ENCODE measurements at places on chromosomes 7 and 10.

GRCh38 chr7:27329909-27330308 is 87.3 kb downstream of the EVX1 start:
- peak; percentile 18 for DNase-seq

- no peak for DNase-seq
Measured at GRCh38 chr10:104281694-104282093, 12.7 kb downstream of the GSTO2 start.

DNA sequence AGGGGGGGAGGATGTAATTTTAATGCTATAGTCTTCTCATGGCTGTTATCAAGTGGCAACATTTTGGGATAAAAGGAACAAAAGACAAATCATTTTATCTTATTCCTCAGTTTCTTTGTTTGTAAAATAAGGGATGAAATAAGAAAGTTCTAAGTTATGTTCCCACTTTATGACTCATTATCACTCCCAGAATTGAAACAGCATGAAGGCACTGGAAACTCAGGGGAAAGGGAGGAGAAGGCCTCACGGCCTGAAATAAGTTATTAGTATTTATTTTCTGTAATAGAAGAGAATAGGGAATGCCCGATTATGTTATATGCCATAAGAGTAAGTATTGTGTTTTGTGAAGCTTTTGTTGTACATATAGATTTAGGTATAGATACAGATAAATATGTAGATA is 85.0 kb upstream of the NAMPT start:
- peak; percentile 35 for DNase-seq

DNA sequence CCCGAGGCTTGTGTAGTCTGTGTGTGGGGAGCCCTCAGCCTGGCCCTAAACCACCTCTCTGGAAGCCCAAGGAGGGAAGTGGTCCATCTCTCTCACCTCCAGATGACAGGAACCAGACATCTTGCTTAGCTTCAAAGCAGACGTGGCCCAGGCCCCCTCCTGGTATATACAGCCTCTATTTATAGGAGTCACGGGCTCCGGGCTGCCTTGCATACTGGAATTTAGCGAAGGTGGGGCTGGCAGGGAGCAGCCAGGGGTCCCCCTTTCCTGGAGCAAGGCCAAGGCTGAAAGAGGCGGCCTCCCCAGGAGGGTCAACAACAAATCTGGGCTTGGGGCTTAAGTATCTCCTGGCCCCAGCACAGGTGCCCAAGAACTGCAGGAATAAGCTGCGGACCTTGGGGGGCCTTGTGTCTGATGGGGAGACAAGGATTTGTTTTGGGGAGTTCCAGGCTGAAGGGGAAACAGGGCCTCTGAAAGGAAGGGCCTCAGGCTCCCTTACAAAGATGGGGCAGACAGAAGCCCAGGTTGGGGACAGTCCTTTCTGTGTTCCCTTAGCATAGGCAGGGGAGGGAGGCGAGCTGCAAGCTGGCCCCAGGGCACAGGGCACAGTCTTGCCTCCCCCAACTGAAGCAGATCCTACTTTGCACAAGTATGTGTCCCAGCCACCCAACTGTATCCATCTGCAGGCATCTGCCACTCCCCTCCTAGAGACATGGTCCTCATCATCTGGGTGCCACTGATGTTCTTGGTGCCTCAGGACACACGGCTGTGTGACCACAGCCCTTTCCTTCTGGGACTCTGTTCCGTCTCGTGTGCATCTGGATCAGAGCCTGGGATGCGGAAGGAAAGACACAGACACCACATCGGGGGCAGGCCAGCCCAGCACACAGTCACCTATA is 11.9 kb downstream of the ZCCHC24 start:
- DNase-seq, result no peak

- no peak for DNase-seq
Measured at GRCh38 chr7:51299391-51300133, 17.0 kb downstream of the COBL start.

- no peak for DNase-seq
Measured at GRCh38 chr10:75512203-75512933, 80.9 kb downstream of the LRMDA start.

DNA sequence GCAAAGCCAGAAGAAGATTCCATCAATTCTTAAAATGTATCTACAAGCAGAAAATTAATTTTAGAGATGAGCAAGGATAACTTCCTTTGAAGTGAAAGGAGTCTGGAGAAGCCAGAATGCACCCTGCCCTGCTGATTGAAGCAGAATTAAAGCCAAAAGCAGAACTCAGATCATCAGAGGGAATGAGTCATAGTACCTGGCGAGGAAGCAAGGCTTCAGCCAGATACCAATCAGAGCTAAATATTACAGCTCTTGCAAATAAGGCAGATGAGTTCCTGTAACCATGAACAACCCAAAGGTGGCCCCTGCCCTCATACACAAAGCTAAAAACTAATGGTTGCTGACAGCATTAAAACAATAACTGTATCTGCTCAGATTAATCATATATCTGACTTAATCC is 10.4 kb downstream of the HTR7 start:
- peak; percentile 80 for DNase-seq

DNA sequence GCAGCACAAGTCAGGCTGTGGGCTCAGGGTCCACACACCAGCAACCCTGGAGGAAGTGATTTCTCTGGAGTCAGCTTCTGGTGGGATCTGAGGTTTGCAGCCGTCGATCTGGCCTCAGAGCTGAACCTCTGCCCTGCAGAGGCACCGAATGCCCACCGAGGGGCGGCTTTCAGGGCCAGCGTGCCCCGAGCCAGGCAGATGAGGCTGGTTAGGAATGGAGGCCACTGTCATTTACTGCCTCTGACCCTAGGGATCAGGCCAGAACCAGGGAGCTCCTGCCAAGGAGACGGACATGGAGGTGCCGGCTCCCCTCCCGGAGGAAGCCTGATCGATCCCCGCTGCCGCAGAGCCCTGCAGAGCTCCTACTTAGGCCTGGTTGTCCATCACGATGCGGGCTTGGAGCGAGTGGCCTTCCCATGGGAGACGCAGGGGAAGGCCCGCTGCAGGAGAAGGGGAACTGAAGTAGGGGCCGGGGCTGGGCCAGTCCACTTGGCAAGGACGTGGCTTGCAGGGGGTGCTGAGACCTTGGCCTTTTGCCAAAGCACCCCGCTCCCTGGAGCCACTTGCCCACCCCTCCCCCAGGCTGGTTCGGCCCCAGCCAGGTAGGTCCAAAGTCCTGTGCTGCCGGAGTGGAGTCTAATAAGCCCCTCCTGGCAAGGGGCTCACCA is 19.6 kb upstream of the ELFN1 start:
- no peak for DNase-seq
